ENCODE measurements at places on chromosomes 5 and 9.

GRCh38 chr9:134399435-134400056, 73.3 kb downstream of the RXRA start:
- DNase-seq: no peak

DNA sequence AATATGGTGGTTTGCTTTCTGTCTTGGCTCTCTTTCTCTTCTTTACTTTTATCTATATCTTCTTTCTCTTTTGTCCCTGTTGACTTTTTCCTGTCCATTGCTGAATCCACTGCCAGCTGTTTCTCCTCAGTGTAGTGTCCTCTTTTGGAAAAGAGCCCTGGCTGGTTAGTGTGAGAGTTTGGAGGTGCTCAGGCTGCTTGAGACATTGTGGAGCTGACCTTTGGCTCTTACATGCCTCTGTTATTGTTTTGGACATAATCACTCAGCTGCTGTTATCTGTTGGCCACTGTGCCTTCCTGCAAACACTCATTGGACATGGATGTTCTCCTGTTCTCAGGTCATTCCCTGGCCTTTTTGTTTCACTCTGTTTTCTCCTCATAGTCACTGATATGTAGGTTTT, 295.4 kb upstream of the RIOK2 start:
- DNase-seq: no peak

DNA sequence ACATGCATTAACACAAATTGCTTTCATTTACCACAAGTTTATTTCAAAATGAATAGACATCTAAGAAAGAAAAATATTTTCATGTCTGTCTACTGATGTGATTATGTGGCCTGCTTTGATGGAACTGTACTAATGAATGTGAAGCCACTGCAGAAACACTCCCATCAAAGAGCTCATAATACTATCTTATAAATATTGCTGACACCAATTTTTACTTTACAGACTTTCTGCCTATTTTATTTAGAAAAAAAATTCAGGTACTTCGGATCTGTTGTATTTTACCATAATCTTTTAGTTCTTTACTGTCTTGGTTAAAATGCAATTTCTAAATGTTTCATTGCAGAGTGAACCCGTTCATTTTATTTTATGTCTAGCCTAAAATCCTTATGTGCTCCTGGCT, 281.9 kb downstream of the ICE1 start:
- DNase-seq: no peak

- DNase-seq: peak; percentile 10
Observed at GRCh38 chr9:113631137-113631765, 167.7 kb downstream of the RGS3 start.

DNA sequence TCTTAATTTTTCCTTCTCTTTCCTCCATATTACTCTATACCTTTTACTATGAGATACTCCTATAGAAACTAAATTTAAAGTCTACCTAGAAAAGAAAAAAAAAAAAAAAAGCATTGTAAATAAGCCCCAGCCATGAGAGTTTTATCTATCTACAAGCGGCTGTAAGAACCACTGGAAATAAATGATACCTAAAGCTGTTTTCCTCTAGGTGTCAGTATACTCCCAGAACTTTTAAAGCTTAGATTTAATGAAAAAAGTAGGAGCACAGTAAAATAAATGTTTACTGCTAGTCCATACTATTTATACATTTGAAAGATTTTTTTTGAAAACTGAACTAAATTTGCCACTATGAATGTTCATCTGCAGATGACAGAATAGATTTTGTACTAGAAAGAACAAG, 26.2 kb downstream of the TYRP1 start:
- no peak for DNase-seq

GRCh38 chr5:96522635-96523355, 89.7 kb upstream of the PCSK1 start:
- DNase-seq: no peak

- no peak for DNase-seq
Observed at GRCh38 chr5:135343413-135343812, 55.6 kb downstream of the MACROH2A1 start.

DNA sequence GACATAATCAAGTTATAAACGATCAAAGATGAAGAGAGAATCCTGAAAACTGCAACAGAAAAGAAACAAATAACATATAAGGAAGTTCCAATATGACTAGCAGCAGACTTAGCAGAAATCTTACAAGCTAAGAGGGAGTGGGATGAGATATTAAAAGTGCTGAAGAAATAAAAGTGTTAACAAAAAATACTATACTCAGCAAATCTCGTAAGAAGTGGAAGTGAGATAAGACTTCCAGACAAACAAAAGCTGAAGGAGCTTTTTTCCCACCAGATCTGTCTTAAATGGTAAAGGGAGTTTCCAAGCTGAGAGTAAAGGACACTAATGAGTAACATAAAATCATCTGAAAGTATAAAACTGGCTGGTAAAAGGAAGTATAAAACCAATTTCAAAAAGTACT, 2036.0 kb upstream of the C9orf72 start:
- DNase-seq: no peak

- no peak for DNase-seq
Observed at GRCh38 chr9:2317591-2317990, 302.4 kb downstream of the SMARCA2 start.

DNA sequence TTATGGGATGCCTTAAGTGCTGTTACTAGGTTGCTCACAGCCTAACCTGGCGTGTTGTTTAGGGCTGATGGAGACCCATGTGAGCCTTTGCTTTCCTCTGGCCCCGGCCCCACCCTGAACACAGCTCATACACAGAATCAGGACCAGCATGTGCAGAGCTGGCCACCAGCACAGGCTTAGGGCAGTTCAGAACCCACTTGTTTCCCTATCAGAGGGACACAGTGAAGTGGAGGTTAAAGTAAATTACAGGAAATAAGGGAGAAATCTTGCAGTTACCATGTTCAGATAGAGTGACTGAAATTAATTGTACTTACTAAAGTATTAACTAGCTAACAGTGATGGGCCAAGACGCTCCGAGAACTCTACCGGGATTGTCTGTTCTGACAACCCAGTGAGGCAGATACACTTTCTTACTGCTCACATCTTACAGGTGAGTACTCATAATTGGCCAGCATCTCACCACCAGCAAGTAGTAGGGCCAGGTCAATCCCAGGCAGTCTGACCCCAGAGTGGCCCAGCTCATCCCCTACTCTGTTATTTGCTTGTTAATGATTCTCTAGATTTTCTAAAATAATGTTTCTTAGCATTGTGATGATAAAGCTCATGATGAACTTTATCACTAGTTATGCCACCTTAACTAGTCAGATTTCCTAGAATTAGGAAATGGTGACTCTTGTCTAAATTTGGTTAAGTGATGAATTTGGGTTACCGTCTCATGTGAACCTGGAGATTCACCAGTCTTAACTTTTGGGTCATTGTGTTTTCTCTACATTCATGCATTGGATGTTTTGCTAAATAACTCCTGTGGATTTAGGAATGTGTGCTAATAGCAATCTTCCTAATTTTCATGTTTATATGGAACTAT, 15.4 kb downstream of the CCT5 start:
- DNase-seq: no peak

DNA sequence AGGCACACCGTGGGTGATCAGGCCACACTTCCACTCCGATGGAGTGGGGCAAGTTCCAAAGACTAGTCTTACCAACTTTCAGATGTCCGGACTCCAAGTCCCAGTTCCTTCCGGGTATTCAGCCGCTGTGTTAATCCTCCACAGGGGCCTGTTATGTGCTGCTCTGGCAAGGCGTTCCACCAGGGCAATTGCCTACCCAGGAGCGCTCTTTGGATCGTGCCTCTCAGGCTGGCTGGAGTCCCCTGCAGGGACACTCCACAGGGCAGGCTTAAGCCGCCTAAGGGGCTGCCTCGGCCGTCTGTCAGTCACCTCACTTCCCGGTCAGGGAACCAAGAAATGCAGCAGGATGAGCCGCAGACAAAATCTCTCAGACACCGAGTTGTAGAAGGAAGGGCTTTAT, 118.7 kb upstream of the CCNG1 start:
- no peak for DNase-seq

DNA sequence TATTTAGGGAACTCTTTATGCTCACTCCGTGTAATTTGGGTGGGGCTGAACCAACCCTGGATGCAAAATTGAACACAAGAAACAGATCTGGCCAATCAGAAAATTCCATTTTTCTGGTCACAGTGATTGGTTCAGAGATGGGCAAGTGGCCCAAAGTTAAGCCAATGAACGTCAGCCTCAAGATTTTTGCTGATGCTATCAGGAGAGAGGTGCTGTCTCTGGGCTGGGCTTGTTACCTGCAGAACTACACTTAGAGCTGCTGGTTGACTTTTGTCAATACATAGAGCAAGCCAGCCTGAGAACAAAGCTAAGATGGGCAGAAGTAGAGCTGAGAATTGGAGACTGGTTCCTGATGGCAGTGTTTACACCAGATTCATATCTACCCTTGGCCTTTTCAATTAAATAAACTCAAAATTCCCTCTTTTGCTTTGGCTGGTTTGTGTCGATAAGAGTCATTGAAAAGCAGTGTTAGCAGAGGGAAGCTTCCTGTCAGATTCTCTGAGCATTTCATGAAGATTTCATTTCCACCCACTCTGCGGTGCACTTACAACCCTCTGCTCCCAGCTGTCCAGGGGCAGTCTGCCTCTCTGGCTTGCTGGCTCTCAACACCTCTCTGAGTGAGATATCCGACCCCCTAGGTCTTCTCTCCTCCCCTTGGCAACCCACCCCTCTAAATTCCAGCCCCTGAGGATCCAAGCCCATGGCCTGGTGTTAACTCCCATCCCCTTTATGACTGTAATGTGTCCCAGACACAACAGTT, 64.5 kb upstream of the PPARGC1B start:
- DNase-seq: no peak

GRCh38 chr5:24065779-24066178, 558.4 kb downstream of the PRDM9 start:
- no peak for DNase-seq

GRCh38 chr5:59296317-59297264, 596.9 kb downstream of the PDE4D start:
- DNase-seq: peak; percentile 35

DNA sequence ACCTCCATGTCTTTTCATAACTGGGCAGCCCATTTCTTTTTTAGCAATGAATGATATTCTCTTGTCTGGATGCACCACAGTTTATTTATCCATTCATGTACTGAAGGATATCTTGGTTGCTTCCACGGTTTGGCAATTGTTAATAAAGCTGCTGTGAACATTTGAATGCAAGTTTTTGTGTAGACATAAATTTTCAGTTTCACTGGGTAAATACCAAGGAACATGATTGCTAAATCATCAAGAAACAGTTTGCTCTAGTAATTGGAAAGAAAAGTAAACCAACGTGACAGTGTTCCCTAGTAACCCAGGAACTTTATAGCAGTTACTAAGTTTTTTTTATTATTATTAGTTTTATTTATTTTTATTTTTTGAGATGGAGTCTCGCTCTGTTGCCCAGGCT, 100.4 kb downstream of the VPS13A start:
- DNase-seq: no peak

DNA sequence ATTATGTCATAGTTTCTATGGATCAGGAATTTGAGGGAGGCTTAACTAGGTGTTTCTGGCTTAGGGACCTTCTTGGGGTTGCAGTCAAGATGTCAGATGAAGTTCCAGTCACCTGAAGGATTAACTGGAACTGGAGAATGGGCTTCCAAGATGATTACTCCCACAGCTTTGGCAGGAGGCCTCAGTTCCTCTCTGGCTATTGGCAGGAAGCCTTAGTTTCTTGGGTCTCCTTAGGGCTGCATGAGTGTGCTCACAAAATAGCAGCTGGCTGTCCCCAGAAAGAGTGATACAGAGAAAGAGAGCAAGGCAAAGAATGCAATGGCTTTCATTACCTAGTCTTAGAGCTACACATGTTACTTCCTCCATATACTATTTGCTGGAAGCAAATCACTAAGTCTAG, 138.1 kb upstream of the TLE4 start:
- no peak for DNase-seq

DNA sequence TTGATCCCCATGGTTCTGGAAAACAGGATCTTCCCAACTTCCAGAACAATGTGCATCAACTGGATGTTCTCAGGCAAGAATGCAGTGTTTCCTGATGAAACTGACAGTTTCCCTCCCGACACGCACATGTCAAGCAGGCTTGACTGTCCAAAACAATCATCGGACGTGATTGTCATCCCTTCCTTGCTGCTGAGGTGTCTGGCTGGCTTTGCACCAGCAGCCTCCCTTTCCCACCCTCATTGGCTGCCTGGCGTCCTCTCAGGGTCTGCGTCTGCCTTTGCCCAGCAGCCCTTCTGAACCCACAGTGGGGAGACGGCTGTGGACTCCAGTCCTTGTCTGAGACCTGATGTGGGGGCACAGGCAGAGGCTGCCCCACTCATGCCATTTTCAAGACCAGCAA, 110.8 kb downstream of the MARCHF3 start:
- no peak for DNase-seq

- no peak for DNase-seq
Observed at GRCh38 chr9:92393686-92394085, 10.7 kb downstream of the OGN start.

DNA sequence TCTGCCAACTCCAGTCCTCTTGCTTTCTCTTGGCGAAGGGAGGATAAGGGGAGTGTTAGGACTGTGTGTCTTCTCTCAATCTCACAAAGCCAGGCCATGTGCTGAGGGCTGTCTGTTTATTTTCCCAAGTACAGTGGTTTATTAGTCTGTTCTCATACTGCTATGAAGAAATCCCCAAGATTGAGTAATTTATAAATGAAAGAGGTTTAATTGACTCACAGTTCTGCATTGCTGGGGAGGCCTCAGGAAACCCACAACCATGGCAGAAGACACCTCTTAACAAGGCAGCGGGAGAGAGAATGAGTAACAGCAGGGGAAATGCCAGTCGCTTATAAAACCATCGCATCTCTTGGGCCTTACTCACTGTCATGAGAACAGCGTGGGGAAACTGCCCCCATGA, 36.2 kb upstream of the CKS2 start:
- no peak for DNase-seq
